Central memory CD8-positive, alpha-beta T cell (primary cell): ENCODE measurements at places on chromosomes 3 and 15.
A peak's percentile ranks its signal among the peaks of the same experiment; 100 is the strongest.

GRCh38 chr3:108022256-108023150, 68.3 kb downstream of the CD47 start:
- H3K27me3 ChIP-seq: peaks cover 9% of the 10 kb centered on the region
- H3K4me3 ChIP-seq: no peak overlapping the region
- H3K27ac ChIP-seq: no peak overlapping the region
- peaks cover 4% of the 10 kb centered on the region for H3K36me3 ChIP-seq

GRCh38 chr3:100023150-100023549, 91.2 kb downstream of the FILIP1L start:
- DNase-seq: no peak
- H3K4me1 ChIP-seq: peaks cover 7% of the 10 kb centered on the region
- no peaks in the 10 kb centered on the region for H3K27me3 ChIP-seq
- no peak overlapping the region for H3K27ac ChIP-seq
- peaks cover 2% of the 10 kb centered on the region for H3K36me3 ChIP-seq

GRCh38 chr3:152234657-152235375, 33.9 kb upstream of the MBNL1 start:
- no peaks in the 10 kb centered on the region for H3K27me3 ChIP-seq
- no peak overlapping the region for H3K27ac ChIP-seq

DNA sequence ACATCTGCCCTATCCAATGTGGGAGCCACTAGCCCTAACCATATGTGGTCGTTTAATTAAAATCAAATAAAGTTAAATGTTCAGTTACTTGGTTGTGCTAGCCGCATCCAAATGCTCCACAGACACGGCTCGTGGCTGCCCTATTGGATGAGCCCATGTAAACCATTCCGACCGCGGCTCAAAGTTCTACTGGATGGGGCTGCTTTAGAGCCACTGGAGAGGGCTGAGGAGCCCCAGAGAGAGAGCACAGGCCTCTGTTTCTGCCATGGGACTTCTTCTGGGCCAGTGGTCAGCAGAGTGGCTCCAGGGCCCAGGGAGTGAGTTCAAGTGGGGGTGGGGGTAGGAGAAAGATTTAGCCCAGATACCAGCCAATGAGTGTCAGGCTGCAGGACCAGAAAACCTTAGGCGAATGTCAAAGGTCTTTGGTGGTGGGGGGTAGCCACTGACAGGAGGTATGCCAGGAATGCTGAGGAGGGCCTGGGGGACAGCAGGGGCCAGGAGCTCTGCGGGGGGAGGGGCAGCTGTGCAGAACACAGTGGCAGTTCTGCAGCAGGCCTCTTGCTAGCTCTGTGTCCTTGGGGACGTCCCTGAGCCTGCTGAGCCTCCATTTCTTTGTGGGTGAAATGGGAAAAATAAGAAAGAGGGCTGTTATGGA, 30.1 kb downstream of the SPSB4 start:
- H3K27me3 ChIP-seq: no peaks in the 10 kb centered on the region
- peaks cover 3% of the 10 kb centered on the region for H3K36me3 ChIP-seq
- no peak for DNase-seq
- H3K4me3 ChIP-seq: no peak overlapping the region
- no peaks in the 10 kb centered on the region for H3K4me1 ChIP-seq

GRCh38 chr15:83164771-83165404, 42.7 kb downstream of the HDGFL3 start:
- H3K27ac ChIP-seq: no peak overlapping the region
- H3K4me3 ChIP-seq: no peak overlapping the region
- peaks cover 69% of the 10 kb centered on the region for H3K27me3 ChIP-seq
- DNase-seq: no peak

- H3K4me1 ChIP-seq: no peaks in the 10 kb centered on the region
- DNase-seq: no peak
- no peak overlapping the region for H3K4me3 ChIP-seq
These were observed 15.3 kb downstream of the P2RY14 start for GRCh38 chr3:151262871-151263525.

DNA sequence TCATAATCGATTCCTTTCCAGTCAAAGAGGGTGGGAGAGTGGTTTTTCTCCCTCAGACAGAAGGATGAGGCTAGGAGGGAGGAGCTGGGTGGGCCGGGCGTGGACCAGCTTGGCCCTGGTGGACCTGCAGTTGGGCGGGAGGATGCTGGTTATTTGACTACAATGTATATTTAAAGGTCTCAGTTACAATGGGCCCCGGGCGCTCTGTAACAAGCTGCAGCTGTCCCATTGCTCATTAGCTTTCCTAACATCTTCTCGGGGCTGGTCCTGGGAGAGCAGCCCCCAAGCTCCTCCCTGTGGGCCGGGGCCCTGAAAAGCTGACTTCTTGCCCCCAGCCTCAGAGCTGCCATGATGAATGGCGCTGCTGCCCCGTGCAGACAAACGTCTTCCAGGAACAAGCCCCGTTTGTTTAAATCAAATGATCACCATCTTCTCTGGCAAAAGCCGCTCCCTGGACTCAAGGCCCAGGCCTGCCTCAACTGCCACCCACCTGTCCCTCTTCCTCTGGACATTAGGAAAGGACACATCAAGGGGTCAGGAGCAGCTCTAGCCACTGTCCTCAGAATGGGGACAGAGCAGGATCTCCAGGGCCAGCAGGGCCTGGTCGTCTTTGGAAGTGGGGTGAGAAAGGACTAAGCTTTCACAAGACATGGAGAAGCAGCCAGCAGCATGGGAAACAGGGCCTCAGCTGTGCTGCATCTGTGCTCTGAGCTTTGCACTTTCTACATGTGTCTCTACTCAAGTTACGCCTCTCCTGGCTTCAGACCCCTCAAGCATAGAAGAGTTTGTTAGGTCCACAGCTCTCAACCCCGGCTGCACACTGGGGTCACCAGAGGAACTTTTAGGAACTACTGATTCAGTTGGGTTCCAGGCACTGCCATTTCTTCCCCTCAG, 38.6 kb downstream of the MAGEF1 start:
- no peaks in the 10 kb centered on the region for H3K4me1 ChIP-seq
- H3K36me3 ChIP-seq: no peaks in the 10 kb centered on the region
- H3K27ac ChIP-seq: no peak overlapping the region
- no peak for DNase-seq
- H3K4me3 ChIP-seq: no peak overlapping the region

- H3K27ac ChIP-seq: no peak overlapping the region
- no peak overlapping the region for H3K4me3 ChIP-seq
- DNase-seq: no peak
- H3K4me1 ChIP-seq: no peaks in the 10 kb centered on the region
- peaks cover 2% of the 10 kb centered on the region for H3K36me3 ChIP-seq
- no peaks in the 10 kb centered on the region for H3K27me3 ChIP-seq
These were observed 31.6 kb upstream of the PDZRN3 start for GRCh38 chr3:73656241-73656890.

GRCh38 chr3:190099099-190099498, 21.6 kb downstream of the P3H2 start:
- H3K27me3 ChIP-seq: no peaks in the 10 kb centered on the region
- no peaks in the 10 kb centered on the region for H3K4me1 ChIP-seq
- H3K36me3 ChIP-seq: no peaks in the 10 kb centered on the region
- H3K27ac ChIP-seq: no peak overlapping the region
- no peak for DNase-seq

GRCh38 chr3:133124511-133124910, 86.3 kb downstream of the TMEM108 start:
- H3K36me3 ChIP-seq: no peaks in the 10 kb centered on the region
- H3K27me3 ChIP-seq: no peaks in the 10 kb centered on the region
- no peak for DNase-seq

- H3K27ac ChIP-seq: peak within 1 kb of the TSS; percentile 93
- peak; percentile 82 for DNase-seq
- H3K4me3 ChIP-seq: peak within 1 kb of the TSS; percentile 92
- H3K27me3 ChIP-seq: no peaks in the 10 kb centered on the region
- peaks cover 17% of the 10 kb centered on the region for H3K36me3 ChIP-seq
These were observed at the start of gene TERC for GRCh38 chr3:169764882-169765612. Gene TERC, minus strand, starts transcription at chr3:169765060.

GRCh38 chr3:41188306-41188705, 11.0 kb upstream of the CTNNB1 start:
- no peak overlapping the region for H3K4me3 ChIP-seq
- no peaks in the 10 kb centered on the region for H3K27me3 ChIP-seq
- no peaks in the 10 kb centered on the region for H3K4me1 ChIP-seq
- H3K36me3 ChIP-seq: no peaks in the 10 kb centered on the region

DNA sequence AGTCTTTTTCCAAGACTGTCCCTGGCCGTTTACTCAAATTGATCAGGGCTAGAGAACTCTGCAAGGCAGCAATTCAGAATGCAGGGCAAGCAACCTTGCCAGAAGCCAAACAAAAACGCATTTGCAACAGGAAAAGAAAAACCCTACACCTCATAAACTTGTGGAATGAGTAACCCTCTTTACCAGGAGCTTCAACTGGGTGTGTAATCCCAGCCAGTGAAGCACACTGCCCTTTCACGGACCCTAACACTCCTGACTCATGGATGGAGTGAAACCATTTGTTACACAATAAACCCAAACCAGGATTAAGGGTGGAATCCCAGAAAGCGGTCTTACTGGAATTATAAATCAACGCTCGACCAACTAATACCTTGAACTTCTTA, 14.8 kb upstream of the LDHAL6B start:
- no peak for DNase-seq
- no peaks in the 10 kb centered on the region for H3K4me1 ChIP-seq
- no peak overlapping the region for H3K27ac ChIP-seq
- H3K4me3 ChIP-seq: no peak overlapping the region
- H3K27me3 ChIP-seq: peaks cover 49% of the 10 kb centered on the region

DNA sequence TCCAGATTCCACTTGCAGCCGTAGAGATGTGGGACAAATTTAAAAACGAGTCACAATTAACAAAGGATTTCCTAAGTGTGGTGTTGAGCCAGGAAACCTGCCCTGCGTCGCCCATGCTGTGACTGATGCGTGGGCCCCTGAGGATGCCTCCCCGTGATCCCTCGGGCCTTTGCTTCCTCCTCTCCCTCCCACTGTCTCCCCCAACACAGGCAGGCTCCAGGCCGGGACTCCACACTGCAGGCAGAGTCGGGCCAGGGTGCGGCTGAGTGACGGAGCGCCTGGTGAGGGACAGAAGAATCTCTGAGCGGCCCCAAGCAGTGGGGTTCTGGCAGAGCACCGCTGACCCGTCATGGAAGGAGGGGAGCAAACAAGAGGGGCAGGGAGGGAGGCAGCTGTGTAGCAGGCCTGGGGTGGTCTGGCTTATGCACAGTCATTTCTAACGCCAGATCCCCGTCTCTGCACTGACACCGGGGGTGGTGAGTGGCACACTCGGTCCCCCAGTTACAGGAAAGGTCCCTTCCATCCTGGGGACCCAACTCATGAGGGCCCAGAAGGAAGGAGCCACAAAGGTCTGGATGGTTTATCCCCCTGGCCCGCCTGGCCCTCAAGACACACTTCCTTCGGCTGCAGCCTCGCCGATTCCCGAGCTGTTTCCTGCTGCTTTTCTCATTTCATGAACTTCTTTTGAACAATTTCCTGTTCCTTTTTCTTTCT, 91.0 kb downstream of the XXYLT1 start:
- H3K4me1 ChIP-seq: peaks cover 27% of the 10 kb centered on the region
- H3K36me3 ChIP-seq: peaks cover 7% of the 10 kb centered on the region
- no peak for DNase-seq
- H3K27ac ChIP-seq: no peak overlapping the region

DNA sequence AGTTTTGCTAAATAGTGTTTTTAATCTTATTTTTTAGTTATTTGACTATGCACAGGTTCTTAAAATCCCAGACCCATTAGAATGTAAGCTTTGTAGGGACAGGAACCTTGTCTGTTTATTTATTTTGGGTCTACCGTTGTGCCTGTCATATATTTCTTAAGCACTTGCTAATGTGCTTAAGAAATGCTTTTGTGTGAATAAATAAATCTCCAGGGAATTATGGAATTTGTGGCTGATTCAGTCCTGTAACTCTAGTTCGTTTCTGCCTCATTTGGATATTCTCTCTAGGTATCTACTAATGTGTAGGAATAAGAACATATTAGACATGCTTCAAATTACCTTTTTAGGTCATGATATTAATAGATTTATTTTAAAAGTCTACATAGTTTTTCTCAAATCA, 161.6 kb downstream of the LPP start:
- no peak for DNase-seq
- peaks cover 5% of the 10 kb centered on the region for H3K36me3 ChIP-seq
- peaks cover 17% of the 10 kb centered on the region for H3K4me1 ChIP-seq
- no peak overlapping the region for H3K27ac ChIP-seq
- H3K27me3 ChIP-seq: no peaks in the 10 kb centered on the region

DNA sequence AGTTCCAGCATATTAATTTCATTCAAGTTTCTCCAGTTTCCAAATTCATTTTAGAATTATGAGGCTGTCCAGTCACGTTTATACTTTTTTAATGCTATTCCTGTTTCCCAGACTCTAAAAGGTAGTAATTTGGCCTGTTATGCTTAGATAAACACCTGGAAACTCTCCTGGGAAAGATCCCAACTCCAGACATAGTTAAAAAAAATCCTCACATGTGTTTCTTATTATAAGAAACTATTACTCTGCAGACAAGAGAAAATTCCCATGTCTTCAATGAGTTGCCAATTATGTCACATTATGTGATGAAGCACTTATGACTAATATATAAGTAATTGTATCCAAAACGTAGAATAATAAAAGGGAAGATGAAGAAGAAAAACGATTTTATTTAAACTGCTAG, 137.1 kb upstream of the TMC3 start:
- H3K27ac ChIP-seq: no peak overlapping the region
- no peak for DNase-seq
- H3K36me3 ChIP-seq: no peaks in the 10 kb centered on the region
- H3K27me3 ChIP-seq: peaks cover 77% of the 10 kb centered on the region

DNA sequence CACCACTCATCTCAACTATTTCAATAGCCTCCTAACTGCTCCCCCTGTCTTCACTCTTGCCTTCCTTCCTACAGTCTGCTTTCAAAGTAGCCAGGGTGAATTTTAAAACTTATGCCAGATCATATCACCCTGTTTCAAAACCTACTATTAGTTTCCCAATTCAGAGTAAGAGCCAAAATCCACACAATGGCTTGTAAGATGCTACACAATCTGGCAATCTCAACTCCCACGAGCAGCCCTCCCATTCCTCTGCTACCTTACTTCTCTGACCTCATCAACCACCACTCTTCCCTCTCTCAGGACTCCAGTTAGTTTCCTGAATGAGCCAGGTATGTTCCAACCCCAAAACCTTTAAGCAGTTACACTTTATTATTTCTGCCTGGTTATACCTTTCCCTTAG, 62.5 kb downstream of the VPS13C start:
- H3K36me3 ChIP-seq: peaks cover 8% of the 10 kb centered on the region
- no peaks in the 10 kb centered on the region for H3K27me3 ChIP-seq
- H3K4me1 ChIP-seq: peaks cover 6% of the 10 kb centered on the region
- H3K4me3 ChIP-seq: no peak overlapping the region

GRCh38 chr3:133447750-133448477, 48.1 kb downstream of the BFSP2 start:
- H3K4me3 ChIP-seq: no peak overlapping the region
- H3K4me1 ChIP-seq: peaks cover 12% of the 10 kb centered on the region
- no peak for DNase-seq

- DNase-seq: no peak
- H3K4me3 ChIP-seq: no peak overlapping the region
- H3K27me3 ChIP-seq: no peaks in the 10 kb centered on the region
- peaks cover 59% of the 10 kb centered on the region for H3K4me1 ChIP-seq
- H3K27ac ChIP-seq: no peak overlapping the region
- peaks cover 29% of the 10 kb centered on the region for H3K36me3 ChIP-seq
These were observed 479.4 kb downstream of the FOXP1 start for GRCh38 chr3:71104121-71104541.

GRCh38 chr3:168425936-168426595, 330.3 kb upstream of the GOLIM4 start:
- H3K27me3 ChIP-seq: no peaks in the 10 kb centered on the region
- H3K36me3 ChIP-seq: no peaks in the 10 kb centered on the region
- H3K4me1 ChIP-seq: no peaks in the 10 kb centered on the region
- no peak for DNase-seq
- no peak overlapping the region for H3K27ac ChIP-seq
